IPS DF 6.9 (cell line): ENCODE measurements at places on chromosomes 1 and 21.

DNA sequence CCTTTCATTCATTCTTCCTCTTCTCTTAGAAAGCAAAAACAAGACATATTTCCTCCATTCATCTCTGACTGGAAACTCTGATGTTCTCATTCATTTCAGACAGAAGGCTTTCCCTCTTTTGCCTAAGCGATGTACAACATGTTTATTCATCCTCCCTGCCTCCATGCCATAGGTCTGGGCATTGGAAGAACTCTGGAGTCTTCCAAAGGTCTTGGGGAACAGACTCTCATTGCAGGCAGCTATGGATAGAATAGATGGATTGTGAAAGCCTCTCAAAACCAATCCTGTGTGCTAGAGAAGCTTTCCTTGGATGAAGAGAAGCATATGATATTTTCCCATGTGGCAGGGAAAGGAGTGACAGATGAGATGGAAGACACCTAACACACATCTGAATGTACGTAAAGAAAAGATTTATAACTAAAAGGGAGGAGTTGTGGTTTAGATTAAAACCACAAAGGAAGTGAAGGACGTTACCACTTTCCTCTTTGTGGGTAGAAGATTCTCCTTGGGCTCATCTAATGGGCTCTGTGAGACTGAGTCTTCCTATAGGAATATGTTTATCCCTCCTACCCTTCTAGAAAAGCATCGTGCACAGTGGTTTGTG lies 38.7 kb downstream of the BCL9 start:
- no peak overlapping the region for H3K27ac ChIP-seq
- H3K27me3 ChIP-seq = peaks cover 7% of the 10 kb centered on the region
- H3K36me3 ChIP-seq = no peaks in the 10 kb centered on the region
- no peak for DNase-seq
- H3K4me3 ChIP-seq = no peak overlapping the region

DNA sequence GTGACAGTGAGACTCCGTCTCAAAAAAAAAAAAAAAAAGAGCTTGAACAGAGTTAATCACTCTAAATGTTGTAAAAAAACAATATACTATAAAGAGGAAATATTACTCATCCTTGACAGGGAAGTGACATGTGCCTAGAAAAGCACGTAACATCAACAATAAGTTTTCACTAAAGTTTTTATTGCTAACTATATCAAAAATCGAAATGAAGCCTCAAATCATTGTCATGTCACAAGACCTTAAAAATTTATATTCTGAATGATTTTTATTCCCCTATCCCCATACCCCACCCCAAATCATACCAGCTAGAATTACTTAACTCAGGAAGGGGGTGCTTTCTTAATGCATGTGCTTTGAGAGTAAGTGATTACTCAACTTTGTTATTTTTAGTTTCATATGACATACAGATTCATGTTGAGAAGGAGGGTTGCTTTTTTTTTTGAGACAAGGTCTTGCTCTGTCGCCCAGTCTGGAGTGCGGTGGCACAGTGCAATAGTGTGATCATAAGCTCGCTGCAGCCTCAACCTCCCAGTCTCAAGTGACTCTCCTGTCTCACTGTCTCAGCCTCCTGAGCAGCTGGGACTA lies 53.6 kb upstream of the MUTYH start:
- H3K36me3 ChIP-seq = no peaks in the 10 kb centered on the region
- H3K27ac ChIP-seq = no peak overlapping the region
- no peaks in the 10 kb centered on the region for H3K27me3 ChIP-seq
- no peak overlapping the region for H3K4me3 ChIP-seq
- H3K4me1 ChIP-seq = no peaks in the 10 kb centered on the region

DNA sequence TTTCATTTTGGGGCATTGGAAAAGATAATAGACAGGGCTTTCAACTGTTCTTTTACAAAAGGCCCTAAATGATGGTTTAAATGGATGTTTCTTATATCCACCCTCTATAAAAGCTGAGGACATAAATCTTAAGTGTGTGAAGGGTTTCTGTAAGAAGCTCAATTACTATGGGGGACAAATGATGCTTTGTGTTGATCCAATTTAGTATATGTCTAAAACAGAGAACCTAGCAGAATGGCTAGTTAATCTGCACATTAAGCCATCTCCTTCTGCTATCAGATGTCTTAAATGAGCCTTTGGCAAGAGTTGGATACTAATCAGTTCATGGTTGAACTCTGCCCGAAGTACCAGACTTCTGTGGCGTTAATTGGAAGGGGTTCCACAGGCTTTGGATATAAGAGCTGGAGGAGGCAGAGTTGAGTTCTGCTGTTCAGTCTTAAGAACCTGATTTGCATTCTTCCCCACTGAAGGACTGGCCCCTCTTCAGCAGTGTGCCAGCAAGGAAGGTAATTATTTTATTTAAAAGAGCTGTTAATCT lies 43.1 kb downstream of the PTGFRN start:
- no peaks in the 10 kb centered on the region; the same call in 1 of the 2 replicates for H3K4me1 ChIP-seq
- no peak overlapping the region for H3K4me3 ChIP-seq
- DNase-seq = no peak
- no peak overlapping the region for H3K27ac ChIP-seq
- no peaks in the 10 kb centered on the region for H3K27me3 ChIP-seq

- no peak overlapping the region for H3K4me3 ChIP-seq
- no peaks in the 10 kb centered on the region for H3K4me1 ChIP-seq
- DNase-seq = no peak
- no peaks in the 10 kb centered on the region for H3K36me3 ChIP-seq
These were observed 115.6 kb upstream of the LMO4 start for GRCh38 chr1:87213135-87213515.
